ENCODE measurements at places on chromosomes 6 and 20.

DNA sequence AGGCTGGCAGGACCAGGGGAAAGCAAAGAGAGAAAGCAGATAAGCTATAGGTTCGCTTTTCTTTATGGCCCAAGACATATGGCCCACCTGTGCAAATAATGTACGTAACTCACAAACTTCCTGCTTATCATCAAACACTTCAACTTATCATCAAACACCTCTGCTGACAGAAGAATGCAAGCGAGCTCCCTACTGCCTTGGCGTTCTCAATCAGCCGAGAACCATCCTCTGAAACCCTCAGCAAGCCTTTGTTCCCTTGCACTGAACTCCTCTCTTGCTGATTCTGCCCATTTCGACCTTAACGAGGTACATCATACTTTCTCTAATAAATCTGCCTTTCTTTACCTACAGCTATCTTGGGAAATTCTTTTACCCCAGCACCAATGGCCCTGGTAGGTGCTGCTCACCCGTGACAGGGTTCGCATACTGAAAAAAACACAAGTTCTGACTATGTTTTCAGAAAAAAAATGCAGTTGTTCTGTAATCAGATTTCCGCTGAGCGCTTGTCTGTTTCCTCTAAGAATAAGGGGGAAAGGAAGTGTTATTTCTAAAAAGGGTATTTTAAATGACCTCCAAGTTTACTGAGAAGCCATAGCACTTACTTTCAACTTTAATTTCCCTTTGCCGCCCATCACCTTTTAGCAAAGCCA, 28.3 kb downstream of the SERPINB6 start:
- no peak for DNase-seq

DNA sequence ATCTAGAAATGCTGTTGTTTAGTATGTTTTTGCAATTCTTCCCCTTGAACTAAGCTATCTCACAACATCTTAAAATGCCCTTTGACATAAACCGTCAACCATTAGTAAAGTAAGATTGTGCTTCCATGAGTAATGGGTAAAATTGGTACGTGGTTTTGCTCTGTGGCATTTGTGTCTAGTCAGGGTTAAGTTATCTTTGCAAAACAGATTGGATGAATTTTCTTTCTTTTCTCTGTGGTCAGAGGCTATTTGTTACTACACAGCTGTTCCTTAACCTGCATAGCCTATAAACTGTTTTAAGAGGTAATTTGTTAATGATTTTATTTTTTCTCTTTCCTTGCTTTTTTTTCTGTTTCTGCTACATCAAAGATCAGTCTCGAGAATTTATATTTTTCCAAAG, 75.4 kb downstream of the RPP40 start:
- no peak for DNase-seq

- DNase-seq = no peak
Observed at GRCh38 chr6:9409126-9409525, 973.8 kb upstream of the SLC35B3 start.

DNA sequence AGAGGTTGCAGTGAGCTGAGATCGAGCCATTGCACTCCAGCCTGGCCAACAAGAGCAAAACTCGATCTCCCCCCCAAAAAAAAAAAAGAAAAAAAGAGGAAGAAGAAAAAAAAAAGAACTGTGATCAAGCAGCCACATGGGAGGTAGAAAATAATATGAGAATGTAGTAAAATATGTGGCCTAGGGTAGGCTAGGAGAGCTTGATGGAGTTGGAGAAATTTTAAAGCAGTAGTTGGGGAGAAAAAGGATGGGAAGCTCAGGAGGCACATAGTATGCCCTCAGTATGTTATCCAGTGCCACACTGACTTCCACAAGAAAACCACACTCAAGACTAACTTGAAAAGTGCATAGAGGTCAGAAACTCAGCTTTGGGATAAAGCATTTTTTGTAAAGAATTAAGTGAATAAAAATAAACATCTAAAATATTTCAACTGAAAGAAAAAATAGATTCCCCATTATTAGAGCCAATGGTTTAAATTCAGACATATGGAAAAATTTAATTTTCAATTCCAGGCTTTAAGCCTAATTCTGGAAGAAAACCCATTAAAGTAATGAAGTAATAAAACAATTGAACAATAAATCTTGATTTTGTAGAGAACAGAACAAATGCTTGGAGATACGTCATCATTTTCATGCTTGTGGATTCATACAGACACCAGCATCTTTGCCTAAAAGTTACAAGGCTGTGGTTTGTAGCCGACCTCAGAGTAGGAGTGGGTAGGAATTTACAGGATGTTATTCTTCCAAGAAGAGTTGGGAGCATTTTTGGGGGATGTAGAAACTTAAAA, 34.7 kb downstream of the PLEKHG1 start:
- no peak for DNase-seq

- no peak for DNase-seq
Observed at GRCh38 chr6:112470950-112471349, 123.8 kb downstream of the RFPL4B start.

DNA sequence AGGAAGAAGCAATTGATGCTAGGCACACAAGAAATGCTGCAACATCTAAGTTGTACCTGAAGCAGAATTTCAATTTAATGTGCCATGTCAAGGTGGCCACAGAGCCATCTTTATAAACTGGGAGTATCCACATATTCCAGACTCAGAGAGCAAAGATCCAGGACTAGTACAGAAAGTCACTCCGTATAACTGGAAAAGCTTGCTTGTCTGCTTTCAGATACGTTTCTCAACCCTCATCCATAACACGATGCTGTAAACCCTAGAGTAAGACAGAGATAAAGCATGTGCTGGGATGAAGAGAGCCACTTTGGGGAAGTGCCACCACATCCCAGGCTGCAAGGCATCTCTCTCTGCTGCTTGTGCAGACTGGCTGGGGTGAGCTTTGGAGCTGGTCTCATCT, 134.7 kb downstream of the PACRG start:
- DNase-seq = no peak

- no peak for DNase-seq
Observed at GRCh38 chr6:89475101-89475500, 42.1 kb downstream of the ANKRD6 start.

DNA sequence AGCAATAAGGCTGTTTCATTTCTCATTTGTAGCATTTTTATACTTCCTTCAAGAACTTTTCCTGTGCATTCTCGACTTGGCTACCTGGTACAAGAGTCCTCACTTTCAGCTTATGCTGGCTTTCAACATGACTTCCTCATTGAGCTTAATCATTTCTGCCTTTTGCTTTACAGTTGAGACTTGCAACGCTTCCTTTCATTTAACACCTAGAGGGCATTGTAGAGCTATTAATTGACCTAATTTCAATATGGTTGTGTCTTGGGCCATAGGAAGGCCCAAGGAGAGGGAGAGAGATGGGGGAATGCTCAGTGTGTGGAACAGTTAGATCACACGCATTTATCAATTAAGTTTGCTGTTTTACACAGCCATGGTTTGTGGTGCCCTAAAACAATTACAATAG, 37.2 kb downstream of the SLC22A2 start:
- DNase-seq = no peak

- no peak for DNase-seq
Observed at GRCh38 chr6:21648475-21649050, 55.0 kb downstream of the SOX4 start.

- no peak for DNase-seq
Observed at GRCh38 chr6:132998418-132998817, 184.0 kb downstream of the RPS12 start.

DNA sequence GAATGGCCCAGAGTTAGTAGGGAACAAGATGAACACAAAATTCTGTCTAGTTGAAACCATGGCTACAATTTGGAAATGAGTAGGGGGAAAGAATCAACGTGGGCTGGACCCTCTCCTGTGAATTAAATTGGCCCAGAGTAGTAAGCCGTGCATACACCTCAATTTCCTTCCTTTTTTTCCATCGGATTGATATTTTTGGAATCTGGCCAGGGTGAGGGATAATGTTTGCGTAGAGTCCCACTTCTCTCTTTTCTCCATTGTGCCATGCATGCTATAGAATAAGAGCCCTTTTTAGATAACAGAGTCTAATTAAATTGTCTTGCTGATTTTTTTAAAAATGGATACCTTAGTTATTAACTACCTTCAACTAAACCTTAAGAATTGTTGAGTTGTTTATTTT, 35.2 kb downstream of the XRN2 start:
- DNase-seq = no peak

DNA sequence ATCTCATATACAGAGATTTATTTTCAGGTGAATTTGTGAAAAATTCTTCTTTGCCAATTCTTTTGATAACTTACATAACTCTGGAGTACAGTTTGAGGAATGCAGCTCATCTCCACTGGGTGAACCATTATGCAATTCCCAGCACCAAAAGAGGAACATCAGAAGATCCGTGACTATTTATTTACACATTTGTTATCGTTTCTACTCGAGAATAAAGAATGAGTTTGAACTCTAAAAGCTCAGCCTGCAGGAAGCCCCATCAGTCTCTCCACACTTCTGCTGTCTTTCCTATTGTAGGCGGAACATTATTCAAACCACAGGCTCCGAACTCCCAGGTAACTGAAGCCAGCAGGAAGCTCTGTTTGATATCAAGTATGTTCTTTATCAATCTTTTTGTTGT, 95.9 kb upstream of the IFNGR1 start:
- no peak for DNase-seq

DNA sequence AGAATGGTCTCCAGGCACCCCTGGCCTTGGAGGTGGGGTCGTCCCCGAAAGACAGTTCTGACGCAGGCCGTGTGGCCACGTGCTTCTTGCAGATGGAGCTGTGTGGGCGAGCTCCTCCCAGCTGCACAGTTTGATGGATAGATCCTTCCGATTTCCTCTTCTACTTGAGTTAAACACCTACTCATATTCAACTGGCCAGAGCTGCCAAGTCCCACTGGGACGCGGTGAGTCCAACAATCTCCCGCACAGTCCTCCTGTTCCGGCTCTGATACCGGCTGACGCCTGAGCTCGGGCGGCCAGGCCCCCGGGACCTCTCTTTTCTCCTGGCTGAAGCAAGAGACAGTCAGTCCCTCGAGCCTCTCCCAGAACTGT, 57.9 kb upstream of the DACT2 start:
- DNase-seq = no peak

DNA sequence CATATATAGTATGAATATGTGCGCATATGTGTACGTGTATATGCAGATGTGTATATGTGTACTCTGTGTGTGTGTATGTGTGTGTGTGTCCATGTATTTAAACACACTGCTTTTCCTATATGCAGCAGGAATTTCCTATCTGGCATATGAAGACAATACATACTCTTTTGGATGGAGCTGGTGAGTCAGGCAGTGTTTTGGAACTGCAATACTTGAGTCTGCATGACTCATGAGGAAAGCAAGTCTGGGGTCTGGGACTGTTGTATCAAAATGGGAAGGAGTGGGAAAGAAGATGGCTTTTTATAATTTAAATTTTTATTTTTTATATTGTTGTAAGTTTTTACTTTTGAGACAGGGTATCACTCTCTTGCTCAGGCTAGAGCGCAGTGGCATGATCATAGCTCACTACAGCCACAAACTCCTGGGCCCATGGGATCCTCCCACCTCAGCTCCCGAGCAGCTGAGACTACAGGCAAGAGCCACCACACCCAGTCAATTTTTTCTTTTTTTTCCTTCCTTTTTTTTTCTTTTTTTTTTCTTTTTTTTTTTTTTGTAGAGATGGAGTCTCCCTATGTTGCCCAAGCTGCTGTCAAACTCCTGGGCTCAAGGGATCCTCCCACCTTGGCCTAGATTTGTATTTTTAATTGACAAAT, 72.2 kb downstream of the ATXN1 start:
- no peak for DNase-seq

GRCh38 chr6:11536795-11537194, 754 bp upstream of the TMEM170B start:
- DNase-seq = no peak

DNA sequence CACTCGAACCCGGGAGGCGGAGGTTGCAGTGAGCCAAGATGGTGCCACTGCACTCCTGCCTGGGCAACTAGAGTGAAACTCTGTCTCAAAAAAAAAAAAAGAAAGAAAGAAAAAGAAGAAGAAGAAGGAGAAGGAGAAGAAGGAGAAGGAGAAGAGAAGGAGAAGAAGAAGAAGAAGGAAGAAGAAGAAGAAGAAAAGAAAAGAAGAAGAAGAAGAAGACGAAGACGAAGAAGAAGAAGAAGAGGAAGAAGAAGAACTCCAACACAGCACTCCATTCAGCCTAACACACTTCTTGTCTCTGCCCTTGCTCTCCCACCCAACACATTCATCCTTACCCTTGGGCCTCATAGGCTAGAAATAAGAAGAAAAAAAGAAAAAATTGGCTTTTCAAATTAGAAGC, 6.9 kb downstream of the ZFP57 start:
- DNase-seq = no peak

DNA sequence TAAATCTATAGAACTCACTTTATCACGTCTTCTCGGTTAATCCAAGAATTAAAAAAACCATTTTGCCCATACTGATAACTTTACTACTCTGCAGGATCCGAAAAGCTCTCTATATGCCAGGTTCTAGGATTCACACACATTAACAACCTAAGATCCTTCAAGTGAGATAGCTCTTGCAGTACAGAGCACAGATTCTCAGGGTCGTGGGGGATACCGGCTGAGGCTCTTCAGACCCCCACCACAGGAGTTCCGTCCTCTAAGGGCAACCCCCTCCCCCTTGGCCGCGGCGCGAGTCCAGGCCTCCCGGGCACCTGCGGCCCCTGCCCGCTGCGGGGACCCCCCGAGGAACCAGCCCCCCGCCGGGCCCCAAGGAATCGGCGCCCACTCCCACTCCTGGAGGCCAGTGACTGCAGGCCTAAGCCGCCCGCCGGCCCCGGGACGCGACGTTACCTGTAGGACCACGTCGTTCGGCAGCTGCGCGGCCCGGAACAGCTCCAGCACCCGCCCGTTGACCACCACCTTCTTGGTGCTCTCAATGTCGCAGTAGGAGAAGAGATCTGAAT, 892 bp downstream of the REPS1 start:
- peak; percentile 32 for DNase-seq

- no peak for DNase-seq
Observed at GRCh38 chr6:11989386-11989785, 22.7 kb upstream of the HIVEP1 start.

GRCh38 chr6:133705731-133706130, 183.2 kb upstream of the TCF21 start:
- DNase-seq = no peak

- no peak for DNase-seq
Observed at GRCh38 chr6:2448826-2449571, 203.6 kb upstream of the GMDS start.

DNA sequence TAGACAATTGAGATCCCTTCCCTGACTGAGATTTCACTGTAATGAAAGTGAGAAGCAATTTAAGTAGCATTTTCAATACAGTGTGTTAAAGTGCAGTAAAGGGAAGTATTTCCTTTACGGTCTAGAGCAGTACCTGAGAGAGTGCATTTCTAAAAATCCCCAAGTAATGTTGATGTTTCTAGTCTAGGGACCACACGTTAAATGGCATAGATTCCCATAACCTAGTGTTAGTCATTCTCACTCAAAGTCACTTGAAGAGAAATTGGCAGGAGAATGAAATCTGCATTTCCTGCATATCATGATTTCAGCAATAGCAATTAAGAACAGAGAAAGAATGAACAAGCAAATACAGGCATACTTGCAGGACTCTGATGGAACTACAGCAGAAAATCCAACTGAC, 67.9 kb downstream of the CGA start:
- DNase-seq = no peak

- DNase-seq = no peak
Observed at GRCh38 chr6:49646130-49646824, 9.6 kb upstream of the RHAG start.
